Thoracic aorta (tissue), 2 donors: ENCODE measurements at places on chromosomes 5 and 9. TPM values are rescaled to one million over a fixed set of nuclear protein-coding genes. Genes with fewer than 3 reads are reported as not detected.

DNA sequence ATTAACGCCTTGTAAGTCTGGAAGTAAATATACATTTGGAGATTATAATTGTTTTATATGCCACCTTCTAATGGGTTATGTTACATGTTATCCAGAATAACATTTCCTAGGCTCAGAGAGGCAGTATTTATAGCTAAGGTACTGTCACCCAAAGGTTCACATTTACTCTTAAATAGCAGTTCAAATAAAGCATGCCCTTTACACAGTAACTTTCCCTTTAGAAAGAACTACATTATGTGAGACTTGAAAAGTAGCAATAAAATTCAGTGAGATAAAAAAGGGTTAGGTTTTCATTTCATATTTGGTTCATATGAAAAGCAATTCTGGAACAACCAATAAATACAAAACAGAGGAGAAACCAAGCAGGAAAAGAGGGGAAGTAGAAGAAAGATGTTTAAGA, 35.1 kb downstream of the SKIC3 start:
- no peak for DNase-seq

GRCh38 chr9:20361656-20362570, 260.4 kb downstream of the MLLT3 start:
- DNase-seq = no peak

- DNase-seq = no peak
Measured at GRCh38 chr5:172617817-172618216, 23.2 kb upstream of the NEURL1B start.

DNA sequence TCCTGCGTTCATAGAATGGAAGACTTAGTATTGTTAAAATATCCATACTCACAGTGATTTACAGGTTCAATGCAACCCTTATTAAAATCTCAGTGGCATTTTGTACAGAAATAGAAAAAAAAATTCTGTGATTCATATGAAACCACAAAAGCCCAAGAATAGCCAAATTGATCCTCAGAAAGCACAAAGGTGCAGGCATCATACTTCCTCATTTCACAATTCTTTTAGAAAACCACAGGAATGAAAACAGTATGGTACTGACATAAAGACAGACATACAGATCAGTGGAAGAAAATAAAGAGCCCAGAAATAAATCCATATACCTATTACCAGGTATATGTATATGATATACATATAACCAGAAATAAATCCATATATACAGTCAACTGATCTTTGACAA, 86.8 kb upstream of the MEGF10 start:
- DNase-seq = no peak

- DNase-seq = no peak
Measured at GRCh38 chr5:176485176-176485575, 37.0 kb downstream of the FAF2 start.

GRCh38 chr5:59158165-59158564, 575.3 kb downstream of the RAB3C start:
- no peak for DNase-seq

- DNase-seq = no peak
Measured at GRCh38 chr9:124297915-124298645, 40.3 kb downstream of the NEK6 start.

The PCDHGA8 gene
- total RNA-seq = 13.9 TPM

The C9orf152 gene
- not detected for total RNA-seq

The SLC25A2 gene
- total RNA-seq = 3.5 TPM
